ENCODE measurements at places on chromosomes 7 and 10.

GRCh38 chr7:33459340-33459751 lies 330.0 kb downstream of the BBS9 start:
- no peak for DNase-seq

DNA sequence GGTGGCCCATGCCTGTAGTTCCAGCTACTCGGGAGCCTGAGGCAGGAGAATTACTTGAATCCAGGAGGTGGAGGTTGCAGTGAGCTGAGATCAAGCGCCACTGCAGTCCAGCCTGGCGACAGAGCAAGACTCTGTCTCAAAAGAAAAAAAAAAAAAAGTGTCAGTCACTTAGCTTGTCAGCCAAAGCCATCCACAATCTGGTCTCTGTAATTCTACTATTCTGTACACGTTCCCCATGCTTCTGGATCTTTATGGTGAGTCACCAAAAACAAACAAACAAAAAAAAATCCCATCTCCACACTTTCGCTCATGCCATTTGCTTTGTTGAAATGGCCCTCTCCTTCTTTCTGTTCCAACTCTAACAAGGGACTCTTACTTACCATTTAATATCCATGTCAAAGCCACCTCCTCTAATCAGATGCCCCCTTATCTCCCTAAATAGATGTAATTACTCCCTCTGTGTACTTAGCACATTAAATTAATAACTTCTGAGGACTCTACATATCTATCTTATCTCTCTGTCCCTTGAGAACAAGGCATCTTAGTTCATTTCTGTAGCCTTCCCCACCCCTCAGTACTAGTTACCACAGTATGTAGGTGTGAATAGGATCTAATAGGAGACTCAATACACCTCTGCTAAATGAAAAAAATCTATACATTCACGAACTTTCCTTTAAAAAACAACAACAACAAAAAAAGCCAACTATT lies 128.4 kb downstream of the ELMO1 start:
- no peak for DNase-seq

GRCh38 chr10:126199221-126199998 lies 188.9 kb downstream of the ADAM12 start:
- DNase-seq = no peak

DNA sequence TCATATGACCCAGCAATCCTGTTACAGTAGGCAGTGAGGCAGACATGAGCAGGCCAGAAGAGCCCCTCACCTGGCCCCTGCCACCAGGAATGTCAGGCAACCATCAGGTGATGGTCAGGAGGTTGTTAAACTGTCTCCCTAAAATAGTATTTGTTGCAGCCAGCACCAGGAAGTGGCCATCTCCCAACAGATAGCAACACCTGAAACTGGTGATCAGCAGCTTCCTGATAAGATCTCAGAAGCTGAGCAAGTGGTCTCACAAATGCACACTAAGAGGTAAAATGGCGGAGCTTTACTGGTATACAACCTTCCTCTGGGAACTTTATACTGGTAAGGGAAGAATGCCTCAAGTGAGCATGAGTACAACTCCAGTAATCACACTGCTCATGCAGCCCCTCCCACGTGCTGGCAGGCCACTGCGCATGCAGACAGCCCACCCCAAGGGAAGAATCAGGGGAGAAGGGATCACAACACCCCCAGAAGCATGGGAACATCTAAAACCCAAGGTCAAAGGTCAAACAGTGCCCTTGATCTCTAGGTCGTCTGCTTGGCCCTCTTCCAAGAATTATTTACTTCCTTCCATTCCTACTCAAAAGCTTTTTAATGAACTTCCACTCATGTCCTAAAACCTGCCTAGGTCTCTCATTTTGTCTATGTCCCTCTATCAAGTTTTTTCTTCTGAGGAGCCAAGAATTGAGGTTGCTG lies 133.5 kb downstream of the DOCK4 start:
- DNase-seq = no peak

DNA sequence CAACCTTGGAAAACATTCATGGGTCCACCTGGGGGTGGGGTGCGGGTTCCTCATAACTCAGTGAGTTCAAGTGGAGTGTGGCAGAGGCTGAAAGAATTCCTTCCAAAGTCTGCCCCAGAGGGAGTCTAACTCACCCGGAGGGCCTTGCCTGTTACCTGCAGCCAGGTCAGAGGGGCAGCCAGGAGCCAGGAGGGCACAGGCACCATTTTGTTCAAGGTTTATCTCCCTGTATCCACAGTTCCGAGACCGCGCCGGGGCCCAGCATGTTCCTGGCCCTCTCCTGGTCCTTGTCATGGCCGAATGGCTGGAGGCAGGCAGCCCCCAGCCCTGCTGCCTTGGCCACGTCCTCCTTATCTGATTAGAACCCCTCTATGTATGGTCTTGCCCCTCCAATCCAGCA lies 11.4 kb upstream of the DOCK1 start:
- no peak for DNase-seq

DNA sequence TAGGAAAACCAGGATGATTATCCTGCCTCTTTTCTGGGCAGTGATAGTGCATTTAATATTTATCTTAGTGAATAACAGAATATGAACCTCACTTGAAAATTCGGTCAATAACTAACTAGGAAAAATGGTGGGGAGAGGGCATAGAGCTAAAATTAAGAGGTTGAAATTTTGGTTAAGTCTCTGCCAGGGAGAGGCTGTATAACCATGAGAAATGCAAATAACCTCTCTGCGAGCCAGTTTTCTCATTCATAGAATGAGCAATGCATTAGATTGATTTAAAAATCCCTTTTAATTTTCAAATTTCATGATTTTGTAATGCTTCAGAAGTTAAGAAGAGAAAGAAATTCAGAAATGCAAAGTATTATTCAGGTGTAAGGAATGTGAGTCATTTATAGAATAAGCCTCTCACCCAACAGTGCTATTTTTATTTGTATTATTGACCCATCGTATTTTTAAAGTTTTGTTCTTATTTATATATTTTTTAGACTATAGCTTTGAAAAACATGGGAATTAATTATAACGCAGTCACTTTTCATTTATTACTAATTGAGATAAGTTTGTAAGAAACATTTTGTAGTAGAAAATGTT lies 104.7 kb downstream of the PHF14 start:
- no peak for DNase-seq

DNA sequence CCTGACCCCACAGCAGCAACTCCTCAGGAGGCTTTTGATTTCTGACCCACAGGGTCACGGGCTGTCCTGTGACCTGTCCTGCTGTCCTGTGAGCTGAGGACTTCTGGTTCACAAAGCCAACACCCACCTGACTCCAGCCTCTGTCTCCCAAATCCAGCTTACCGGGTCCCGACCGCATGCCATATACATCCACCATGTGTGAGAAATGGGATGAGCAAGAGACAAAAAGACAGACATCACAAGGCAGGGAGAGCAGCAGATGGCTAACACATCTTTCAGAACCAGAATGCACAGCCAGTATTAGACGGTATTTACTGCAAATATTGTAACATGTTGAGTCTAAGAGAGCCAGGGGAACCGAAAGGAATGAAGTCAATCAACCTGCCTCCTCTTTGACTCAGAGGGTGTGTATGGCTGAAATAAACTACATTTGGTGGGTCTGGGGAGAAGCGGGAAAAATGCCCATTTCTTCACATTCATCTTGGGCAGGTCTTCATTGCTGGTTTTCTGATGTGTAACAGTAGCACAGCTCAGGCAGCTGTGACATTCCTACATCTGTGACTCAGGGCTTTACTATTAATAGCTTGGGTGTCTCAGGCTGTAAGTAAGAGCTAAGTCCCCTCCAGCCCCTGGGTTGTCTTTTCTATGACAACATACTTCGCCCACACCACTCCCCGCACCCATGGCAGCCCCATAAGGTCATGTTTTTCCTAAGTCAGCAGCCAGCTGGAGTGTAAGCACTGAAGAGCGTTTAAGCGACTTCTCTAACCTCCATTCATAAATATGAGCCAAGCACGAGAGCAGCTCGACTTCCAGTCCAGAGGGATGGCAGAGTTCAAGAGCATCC lies 25.0 kb downstream of the ABLIM1 start:
- DNase-seq = no peak

DNA sequence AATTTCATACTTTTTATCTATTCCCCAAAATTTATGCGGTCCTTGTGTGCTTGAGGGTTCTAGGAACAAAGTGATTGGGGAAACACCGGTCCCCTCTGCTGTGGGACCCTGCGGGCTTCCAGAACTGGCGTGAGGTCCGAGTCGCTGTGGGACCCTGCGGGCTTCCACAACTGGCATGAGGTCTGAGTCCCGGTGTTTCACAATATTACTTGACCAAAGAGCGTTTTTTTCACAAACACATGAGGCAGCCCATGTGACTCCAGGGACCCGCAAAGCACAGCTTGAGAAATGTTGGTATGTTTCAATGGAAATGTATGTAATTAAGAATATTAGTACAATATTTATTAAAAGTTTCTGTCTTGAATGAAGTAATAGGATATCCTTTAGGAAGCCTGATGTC lies 212.2 kb downstream of the MGMT start:
- DNase-seq = no peak

- DNase-seq = no peak
Observed at GRCh38 chr10:14543904-14544210, 213.1 kb upstream of the FRMD4A start.

- no peak for DNase-seq
Observed at GRCh38 chr10:125263551-125263950, 103.2 kb upstream of the CTBP2 start.

- no peak for DNase-seq
Observed at GRCh38 chr10:69287181-69287580, 8.9 kb downstream of the HK1 start.

- DNase-seq = no peak
Observed at GRCh38 chr10:58107506-58107905, 160.2 kb downstream of the IPMK start.

GRCh38 chr7:148177972-148178371 lies 412.6 kb upstream of the C7orf33 start:
- no peak for DNase-seq

GRCh38 chr7:67564959-67565358 lies 568.3 kb downstream of the TYW1 start:
- no peak for DNase-seq

- DNase-seq = no peak
Observed at GRCh38 chr7:2698581-2699288, 10.7 kb downstream of the AMZ1 start.

- DNase-seq = no peak
Observed at GRCh38 chr7:42883950-42884349, 27.9 kb downstream of the C7orf25 start.

- no peak for DNase-seq
Observed at GRCh38 chr7:20343205-20343604, 12.5 kb downstream of the ITGB8 start.

GRCh38 chr7:69217516-69218350 lies 380.5 kb upstream of the AUTS2 start:
- no peak for DNase-seq

DNA sequence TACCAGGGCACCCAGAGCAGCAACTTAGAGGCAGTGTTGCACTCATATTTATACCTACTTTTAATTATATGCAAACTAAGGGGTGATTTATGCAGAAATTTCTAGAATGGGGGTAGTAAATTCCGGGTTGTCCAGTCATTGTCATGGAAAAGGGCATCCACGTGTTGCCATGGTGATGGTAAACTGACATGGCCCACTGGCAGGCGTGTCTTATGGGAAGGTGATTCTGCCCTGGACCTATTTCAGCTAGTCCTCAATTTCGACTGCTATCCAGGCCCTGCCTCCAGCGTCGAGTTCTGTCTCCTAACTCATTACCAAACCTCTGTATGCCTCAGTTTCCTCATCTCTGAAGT lies 12.8 kb downstream of the SNX8 start:
- DNase-seq = no peak

All from stimulated activated CD4-positive, alpha-beta T cell treated with anti-CD3 and anti-CD28 coated beads, Interleukin-12 subunit alpha, Interleukin-12 subunit beta, amount 100 ng/mL, for 24 hours (primary cell).